Effector memory CD8-positive, alpha-beta T cell (primary cell): ENCODE measurements at places on chromosomes 5 and 9.

GRCh38 chr9:126442636-126443035 is 116.0 kb downstream of the MVB12B start:
- no peak for DNase-seq

- DNase-seq: peak; percentile 7
Observed at GRCh38 chr9:90870621-90871326, 69.2 kb downstream of the SYK start.

DNA sequence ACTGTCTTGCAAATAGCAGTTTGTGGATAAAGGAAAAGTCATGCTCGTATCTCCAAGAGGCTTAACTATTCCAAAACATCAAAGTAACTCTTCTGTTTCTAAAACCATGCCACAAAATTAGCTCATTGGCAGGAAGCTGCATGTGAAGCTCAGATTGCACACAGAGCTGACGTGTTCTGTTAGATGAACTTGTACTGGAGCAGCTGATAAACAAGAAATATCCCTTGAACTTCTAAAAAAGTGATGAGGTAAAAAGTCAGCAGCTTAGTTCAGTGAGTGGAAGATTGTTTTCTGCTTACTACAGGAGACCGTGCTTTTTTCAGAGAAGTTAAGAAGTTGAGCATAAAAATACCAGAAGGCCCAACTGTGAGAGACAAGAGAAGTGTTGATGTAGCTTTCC is 113.2 kb downstream of the SLC12A2 start:
- DNase-seq: no peak

DNA sequence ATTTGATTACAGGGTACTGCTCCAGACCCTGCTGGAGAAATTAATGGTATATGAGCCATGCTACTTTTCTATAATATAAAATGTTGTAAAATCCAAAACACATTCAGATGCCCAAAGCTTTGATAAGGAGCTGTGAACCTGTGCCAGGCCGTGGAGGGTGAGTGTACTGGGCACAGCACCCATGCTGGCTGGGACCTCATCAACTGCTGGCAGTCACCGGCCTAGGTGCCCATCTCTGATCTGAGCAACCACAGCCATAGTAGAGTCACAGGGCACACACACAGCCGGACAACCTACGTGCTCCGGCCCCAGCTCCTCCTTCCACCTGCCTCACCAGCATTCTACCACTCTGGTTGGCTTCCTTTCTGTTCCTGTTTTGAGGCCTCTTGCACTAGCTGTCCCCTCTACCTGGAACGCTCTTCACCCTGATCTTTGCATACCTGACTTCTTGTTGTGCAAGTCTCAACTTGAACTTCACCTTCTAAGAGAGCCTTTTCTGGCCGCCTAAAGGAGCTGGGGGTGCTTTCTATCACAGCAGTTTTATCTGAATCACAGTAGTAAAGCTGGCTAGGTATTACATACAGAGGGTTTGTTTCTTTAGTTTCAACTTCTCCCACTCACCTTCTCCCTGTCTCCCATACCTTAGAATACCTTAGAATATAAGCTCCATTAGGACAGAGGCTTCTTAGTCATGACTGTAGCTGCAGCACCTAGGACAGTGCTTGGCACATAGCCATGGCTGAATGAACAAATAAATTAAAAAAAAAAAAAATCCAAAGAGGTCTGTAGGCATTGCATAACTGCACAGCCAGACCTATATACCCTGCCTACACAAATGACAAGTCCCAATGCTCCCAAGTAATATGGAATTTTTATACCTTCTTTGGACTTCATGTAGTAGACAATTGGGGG is 51.7 kb downstream of the MED27 start:
- no peak for DNase-seq

GRCh38 chr5:180105827-180106312 is 34.3 kb upstream of the RNF130 start:
- no peak for DNase-seq

GRCh38 chr5:169763376-169764017 is 126.4 kb downstream of the DOCK2 start:
- no peak for DNase-seq

GRCh38 chr5:116763987-116764866 is 189.6 kb upstream of the SEMA6A start:
- DNase-seq: no peak

GRCh38 chr5:128881502-128882018 is 83.7 kb upstream of the SLC27A6 start:
- DNase-seq: no peak

DNA sequence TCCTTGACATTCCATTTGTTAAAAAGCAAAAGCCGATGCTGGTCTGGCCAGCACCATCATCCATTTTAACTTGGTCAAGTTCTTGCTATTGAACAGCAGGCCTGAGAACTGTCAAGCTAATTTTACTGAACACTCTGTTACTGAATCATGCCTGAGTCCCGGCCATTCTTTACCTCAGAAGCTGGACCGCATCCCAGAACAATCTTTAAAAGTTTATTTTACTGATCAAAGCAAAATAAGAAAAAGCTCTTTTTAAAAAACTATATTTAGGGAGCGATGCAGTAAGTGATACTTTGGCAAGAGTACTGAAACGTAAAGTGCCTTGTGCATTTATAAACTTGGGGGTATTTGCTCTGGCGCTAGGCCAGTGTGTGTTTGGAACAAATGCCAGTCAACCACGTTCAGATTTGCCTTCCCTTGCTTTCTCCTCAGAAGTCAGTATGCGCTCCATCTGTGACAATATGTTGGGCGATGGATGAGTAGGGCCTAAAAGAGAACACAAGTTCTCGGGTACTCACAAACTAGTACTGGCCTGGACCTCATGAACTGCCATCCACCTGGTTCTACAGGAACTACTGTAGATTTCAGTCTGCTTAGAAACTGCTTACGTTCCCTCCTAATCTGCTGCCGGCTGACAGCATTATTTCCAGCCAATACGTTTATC is 161.9 kb downstream of the MAPKAP1 start:
- no peak for DNase-seq

DNA sequence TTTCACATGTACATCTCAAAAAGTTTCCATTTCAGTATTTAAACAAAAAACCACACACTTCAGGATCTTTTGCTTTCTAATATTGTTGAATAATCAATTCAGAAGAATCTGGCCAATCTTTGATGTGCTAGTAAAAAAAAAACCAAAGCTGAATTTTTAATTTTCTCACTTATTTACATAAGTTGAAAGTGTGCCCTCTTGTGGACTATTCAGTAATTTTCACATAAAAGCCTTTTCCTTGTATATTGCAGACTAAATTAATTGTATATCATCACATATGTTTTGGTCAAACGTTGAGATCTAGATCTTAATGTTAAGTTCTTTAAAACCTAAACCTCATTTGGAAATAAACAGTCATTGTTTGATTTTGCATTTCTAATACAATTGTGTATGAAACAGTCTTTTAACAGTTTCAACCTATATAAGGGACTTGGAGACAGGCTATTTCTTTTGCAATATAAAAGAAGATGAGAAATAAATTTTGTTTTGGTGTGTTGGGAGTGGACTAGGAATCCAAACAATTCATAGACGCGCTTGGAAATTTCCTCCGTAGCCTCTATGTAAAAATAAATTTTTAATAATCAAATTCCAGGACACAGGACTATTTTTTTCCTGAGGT is 68.1 kb downstream of the NIPBL start:
- DNase-seq: no peak

DNA sequence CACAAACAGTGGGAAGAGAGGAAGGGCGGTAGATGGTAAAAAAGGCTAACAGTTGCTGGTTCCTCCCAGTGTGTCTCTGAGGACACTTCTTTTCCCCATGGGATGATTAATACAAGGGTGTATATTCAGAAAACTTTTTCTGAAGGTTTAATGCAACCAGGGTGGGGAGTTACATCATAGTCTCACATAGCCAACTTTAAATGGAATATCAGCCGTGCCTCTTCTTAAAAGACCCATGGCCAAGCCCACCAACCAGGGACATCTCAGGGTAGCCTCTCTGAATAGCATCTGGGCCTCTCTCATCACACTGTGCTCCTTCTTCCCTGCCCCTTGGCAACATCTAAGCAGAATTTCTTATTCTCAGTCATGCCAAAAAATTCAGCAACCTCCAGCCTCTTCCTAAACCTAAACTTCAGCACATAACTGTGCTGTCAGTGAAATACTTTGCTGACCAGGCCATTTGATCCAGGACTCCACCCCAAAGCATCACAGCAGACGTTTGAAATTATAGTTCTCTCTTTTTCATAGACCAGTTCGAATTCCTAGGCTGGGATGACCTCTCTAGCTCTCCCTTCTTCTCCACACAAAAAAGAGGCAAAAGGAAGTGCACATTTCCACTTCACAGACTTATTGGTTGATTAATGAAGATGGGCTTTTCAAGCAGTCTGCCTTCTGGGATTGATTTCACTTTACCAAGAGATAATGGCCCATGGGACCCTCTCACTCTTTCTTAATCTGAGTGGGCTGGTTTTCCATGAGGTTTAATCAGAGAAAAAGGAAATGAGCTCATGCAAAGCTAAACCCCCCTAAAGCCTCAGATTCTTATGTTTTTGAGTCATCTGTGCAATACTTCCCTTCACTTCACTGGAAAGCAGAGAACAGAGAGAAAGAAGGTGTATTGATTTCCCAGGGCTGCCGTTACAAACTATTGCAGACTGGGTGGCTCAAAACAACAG is 85.1 kb upstream of the RAI14 start:
- no peak for DNase-seq

GRCh38 chr9:134172198-134173126 is 8.1 kb upstream of the RNU6ATAC start:
- no peak for DNase-seq

DNA sequence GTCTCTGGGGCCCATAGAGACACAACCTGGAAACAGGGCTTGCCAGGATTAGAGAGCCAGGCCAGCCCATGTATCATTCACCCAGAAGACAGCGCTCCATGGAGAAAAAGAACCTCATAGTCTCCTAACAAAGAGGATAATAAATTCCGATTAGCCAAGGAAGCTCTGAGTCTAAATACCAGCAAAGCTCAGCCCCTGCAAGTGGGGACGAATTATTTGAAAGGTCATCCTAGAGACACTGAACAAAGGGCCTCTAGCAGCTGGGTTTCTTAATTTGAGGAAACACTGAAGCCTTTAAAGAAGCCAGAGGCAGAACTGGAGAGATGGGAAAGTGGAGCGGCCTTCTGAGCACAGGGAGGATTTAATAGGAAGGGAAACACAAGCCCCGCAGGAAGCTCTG is 287.1 kb upstream of the ZNF462 start:
- DNase-seq: no peak

- DNase-seq: no peak
Observed at GRCh38 chr5:13359344-13359743, 585.1 kb downstream of the DNAH5 start.
